ENCODE measurements at places on chromosomes 16 and 17.
A peak's percentile ranks its signal among the peaks of the same experiment; 100 is the strongest.

GRCh38 chr16:52408191-52408845 is 138.6 kb downstream of the TOX3 start:
- no peak for DNase-seq

- no peak for DNase-seq
These were observed 17.9 kb downstream of the SNX29 start for GRCh38 chr16:11994143-11995119.

GRCh38 chr17:77279448-77280303 is 138.9 kb downstream of the SEC14L1 start:
- no peak for DNase-seq

DNA sequence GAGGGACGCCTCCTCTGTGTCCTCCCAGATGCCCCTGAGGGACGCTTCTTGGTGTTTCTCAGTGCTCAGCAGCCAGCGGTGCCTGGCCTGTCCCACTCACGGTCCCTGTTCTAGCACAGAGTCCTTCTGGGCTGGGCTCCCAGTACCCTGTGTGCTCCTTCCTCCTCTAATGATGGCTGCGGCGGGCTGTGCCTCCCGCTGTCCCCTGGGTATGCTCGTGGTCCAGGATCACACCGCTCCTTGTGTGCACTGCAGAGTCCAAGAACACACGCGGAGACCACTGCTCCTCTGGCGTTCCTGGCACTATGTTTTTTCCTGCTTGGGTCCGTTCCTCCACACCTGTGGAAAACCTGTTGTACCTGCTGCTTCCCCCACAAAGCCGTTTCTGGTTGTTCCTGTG is 15.1 kb upstream of the IRF8 start:
- DNase-seq = no peak

DNA sequence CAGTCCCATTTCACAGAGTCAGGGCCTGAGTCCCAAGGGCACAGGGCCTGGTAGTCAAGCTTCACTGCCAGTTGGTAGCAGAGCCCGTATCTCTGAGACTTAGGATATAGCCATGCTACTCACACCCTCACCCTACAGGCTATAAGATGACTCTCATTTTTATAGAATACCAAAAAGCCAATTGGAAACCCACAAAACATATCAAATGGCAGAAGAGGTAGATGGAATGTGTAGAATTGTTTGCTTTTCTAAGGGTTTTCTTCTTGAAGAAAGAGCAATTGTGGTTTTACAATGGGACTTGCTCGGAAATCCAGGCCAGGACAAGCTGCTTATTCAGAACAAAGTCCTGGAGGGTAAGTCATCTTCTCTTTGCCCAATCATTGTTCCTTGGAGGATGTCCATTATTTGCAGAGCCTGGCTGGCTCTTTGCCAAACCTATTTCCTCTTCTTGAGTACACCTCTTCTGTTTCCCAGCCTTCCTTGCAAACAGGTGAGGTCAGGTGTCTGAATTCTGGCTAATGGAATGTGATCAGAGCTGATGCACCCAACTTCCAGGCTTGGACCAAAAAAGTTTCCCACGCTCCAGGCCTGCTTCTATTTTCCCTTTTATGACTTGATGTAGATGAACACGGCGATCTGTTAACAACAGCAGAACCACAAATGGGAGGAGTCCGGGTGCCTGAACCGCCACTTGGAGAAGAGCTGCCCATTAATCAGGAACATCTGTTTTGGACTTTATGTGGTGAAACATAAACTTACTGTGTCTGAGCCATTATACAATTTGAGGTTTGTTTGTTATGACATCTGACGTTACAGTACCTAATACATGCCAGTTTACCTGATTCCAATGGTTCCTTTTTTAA is 16.9 kb upstream of the CCL22 start:
- DNase-seq = no peak

DNA sequence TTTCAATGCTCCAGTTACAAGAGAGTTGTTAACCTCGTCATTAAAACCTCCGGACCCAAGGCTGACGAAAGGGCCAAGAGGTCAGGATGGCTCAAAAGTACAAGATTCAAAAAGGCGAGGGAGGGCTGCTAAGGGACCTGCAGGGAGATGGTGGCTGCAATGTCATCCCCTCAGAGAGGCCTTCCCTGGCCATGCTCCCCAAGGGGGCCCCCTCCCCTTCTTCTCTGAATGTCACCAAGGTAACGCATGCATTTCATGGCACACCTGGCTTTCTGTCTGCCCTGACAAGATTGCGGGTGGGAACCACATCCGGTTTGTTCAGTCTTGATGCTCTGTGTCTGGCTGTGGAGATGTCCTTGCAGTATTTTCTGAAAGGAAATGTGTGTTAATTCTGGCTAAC is 89.9 kb downstream of the C16orf78 start:
- DNase-seq = peak; percentile 68

- peak; percentile 68 for DNase-seq
These were observed 63.6 kb downstream of the SMG6 start for GRCh38 chr17:2239882-2240430.

DNA sequence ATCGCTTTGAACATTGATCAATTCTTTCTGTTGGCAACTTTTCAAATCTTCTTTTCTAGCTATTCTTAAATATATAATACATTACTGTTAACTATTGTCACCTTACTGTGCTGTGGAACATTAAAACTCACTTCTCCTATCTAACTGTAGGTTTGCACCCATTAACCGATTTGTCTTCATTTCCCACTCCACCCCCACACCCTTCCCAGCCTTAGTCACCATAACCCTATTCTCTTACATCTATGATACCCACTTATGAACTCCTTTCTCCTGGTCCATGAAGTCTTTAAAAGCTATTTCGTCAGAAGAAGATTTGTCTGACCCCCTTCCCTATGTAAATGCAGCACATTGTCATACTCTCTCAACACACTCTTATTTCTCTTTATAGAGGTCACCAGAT is 993.4 kb upstream of the EEF2KMT start:
- DNase-seq = no peak

DNA sequence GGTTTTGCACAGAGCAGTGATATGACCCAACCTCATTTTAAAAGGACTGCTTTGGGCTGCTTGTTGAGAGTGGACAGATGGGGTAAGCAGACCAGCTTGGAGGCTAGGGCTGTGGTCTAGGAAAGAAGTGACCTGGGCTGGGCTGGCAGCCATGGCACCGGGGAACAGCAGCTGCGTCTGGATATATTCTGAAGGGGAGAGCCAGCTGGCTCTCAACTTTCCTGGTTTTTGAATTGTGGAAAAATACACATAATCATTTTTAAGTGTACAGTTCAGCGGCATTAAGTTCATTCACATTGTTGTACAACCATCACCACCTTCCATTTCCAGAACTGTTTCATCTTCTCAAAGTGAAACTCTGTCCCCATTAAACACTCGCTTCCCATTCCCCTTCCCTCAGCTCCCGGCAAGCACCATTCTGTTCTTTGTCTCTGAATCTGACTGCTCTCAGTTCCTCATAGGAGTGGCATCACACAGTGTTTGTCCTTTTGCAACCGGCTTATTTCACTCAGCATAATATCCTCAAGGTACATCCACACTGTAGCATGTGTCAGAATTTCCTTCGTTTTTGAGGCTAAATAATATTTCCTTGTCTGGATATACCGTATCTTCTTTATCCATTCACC is 113.2 kb downstream of the SPECC1 start:
- no peak for DNase-seq

- DNase-seq = no peak
These were observed 49.0 kb upstream of the HAS3 start for GRCh38 chr16:69056421-69056820.

- no peak for DNase-seq
These were observed 5.2 kb downstream of the PECAM1 start for GRCh38 chr17:64385187-64386083.

DNA sequence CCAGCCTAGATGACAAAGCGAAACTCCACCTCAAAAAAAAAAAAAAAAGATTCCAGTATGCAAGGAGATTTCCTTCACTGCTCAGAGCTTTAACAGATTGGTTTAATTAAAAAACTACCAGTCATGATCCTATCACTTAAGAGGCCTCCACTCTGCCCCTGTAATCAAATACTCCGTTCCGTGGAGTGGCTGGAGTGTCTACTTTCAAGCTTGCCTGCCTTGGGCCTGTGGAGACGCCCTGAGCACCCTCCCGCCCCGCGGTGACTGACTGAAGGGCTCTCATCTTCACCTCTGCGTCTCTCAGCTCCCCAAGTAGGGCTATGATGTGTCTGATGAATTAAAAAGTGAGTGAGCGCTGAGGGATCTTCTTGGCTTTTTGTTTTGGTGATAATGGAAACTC is 25.3 kb upstream of the TRPV3 start:
- no peak for DNase-seq

GRCh38 chr17:51428668-51429495 is 168.5 kb downstream of the UTP18 start:
- DNase-seq = no peak

- no peak for DNase-seq
These were observed 18.6 kb upstream of the CLTC start for GRCh38 chr17:59601130-59601529.

DNA sequence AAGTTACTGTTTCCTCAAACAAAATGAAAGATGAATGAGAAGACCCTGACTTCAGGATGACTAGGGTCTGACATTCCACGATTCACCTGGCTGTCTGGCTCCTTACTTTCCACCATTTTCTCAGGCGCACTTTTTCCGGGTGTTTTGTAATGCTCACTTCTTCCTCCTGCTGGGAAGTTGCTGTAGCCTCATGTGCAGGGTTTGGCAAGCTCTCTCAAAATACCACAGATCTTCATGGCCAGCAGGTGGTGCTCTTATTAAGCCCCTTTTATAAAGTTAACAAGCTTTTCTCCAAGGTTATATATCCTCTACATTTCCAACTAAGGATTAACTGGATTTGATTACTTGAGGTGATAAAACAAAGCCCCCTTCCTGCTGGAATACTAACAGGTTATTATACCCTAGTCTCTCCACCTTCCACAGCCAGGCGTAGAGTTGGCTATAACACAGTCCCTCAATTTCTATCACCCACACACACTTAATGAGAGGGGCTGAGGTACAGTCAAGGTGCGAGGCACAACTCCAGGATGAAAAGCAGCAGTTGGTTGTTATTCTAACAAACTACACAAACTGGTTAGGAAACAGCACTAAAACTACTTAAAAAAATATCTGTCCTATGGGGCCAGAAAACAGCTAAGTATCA is 45.4 kb downstream of the STH start:
- DNase-seq = peak; percentile 45

DNA sequence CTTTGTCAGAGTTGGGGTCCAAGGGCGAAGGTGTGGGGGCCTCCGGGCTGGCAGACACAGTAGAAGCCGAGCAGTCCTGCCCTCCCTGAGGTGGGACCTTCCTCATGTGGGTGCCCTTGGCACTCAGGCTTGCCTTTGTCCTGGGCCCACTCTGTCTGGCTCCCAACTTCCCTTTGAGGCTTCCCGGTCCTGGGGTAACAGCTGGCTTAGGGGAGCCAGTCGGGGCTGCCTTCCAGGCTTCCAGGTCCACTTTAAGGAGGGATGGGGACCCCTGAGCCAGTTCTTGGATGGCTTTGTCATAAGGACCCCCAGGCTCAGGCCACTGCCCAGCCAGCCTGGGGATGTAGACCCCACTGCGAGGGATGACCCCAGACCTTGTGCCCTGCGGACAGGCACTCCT is 7.8 kb downstream of the GAS2L2 start:
- DNase-seq = no peak

GRCh38 chr17:67554634-67555033 is 163.1 kb upstream of the NOL11 start:
- no peak for DNase-seq
